NCI-H510A (cell line): ENCODE measurements at places on chromosomes 11 and 22.

DNA sequence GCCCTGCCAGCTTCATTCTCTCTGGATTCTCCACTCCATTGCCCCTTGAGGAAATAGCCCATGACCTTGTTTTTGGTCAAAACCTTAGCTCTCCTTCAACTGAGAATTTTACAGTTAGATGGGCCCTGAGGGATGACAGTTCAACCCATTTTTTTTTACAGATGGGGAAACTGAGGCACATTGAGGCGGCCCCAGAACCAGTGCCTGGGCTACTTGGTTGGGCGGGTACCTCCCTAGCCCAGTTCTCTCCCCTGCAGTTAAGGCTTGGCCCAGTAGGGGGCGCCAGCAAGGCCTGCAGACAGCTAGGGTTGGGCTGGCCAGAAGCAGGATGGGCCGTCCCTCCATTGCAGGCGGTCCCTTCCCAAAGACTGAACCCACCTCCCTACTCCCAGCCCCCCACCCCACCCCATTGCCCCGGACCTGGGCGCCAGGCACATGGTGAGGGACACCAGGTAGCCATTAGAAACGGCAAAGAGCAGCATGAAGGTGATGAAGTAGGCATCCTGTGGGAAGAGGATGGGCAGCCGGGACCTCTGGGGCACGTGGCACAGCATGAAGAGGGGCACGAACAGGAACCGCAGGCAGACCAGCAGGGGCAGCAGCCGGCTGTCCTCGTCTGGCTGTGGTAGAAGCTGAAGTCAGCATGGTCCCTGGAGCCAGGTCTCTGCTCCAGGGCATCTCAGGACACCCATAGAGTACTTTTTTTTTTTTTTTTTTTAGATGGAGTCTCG is 7.6 kb downstream of the SLC29A2 start:
- no peak for DNase-seq

DNA sequence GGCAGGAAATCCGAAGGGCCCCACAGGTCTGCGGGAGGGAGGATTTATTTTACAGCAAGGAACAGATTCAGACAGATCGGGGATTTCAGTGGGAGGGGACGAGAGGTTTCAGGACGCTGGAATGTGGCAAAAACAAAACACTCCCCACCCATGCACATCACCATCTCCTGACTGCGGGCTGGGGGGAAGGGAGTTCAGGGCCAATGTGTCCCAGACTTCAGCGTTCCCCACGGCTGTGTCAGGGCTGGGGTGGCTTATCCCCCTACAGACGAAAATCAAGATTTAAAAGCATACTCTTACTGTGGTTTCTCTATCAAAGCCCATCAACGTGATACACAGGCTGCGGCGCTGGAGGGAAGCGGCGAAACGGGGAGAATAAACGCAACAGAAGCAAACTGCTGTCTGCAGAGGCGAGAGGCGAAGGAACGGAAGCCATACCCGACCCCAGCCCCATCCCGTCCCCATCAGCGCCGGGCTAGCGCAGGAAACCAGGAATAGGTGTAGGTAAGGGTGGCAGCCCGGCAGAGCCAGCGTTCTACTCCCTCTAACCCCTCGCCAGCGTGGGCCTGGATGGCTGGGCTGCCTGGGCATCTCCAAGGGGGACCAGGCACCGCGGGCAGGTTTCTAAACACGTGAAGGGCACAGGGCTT is 2.7 kb downstream of the TENM4 start:
- DNase-seq = no peak

- DNase-seq = no peak
Measured at GRCh38 chr22:50014053-50014501, 1.5 kb upstream of the IL17REL start.

- DNase-seq = no peak
Measured at GRCh38 chr22:23856721-23857605, 712 bp upstream of the SLC2A11 start.

DNA sequence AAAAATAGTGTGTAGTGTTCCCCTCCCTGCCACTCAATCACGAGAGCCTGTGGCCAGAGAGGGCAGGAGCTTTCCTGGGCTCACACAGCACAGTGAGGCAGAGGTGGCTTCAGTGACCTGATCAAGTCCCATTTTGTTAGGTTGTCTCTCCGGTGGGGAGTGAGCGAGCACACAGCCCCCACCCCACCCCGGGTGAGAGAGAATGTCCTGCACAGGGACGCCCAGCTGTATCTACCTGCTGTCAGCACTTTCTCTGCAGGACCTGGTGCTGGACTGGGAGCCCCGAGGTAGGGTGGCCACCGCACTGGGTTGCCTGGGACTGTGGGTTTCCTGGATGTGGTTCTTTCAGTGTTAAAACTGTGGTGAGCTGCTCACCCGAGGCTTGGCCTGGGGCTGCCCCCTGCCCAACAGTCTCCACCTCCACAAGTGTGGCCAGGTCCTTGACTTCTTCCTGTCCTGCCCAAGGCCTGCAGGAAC is 6.1 kb downstream of the CAPN5 start:
- no peak for DNase-seq

GRCh38 chr11:125270711-125271110 is 106.2 kb downstream of the PKNOX2 start:
- DNase-seq = no peak

- DNase-seq = no peak
Measured at GRCh38 chr22:26949193-26949592, 291.8 kb downstream of the MIAT start.

- DNase-seq = no peak
Measured at GRCh38 chr11:123139206-123139605, 55.8 kb downstream of the CLMP start.

- DNase-seq = no peak
Measured at GRCh38 chr11:92623055-92623454, 346.4 kb upstream of the MTNR1B start.

DNA sequence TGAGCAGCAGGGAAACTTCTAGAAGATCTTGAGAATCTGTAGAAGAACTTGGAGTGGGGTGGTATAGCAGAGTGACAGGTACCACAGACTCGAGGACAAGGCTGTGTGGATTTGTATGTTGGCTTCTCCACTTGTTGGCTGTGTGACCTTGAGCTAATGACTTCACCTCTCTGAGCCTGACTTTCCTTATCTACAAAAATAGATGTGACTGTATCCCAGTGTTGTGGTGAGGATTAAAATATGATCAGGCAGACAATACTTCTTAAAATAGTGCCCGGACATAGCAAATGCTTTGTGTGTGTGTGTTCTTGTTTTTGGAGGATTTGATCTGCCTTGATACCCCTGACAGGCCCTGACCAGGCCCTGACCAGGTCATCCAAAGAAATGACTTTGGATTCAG is 40.8 kb downstream of the MYO18B start:
- DNase-seq = no peak

DNA sequence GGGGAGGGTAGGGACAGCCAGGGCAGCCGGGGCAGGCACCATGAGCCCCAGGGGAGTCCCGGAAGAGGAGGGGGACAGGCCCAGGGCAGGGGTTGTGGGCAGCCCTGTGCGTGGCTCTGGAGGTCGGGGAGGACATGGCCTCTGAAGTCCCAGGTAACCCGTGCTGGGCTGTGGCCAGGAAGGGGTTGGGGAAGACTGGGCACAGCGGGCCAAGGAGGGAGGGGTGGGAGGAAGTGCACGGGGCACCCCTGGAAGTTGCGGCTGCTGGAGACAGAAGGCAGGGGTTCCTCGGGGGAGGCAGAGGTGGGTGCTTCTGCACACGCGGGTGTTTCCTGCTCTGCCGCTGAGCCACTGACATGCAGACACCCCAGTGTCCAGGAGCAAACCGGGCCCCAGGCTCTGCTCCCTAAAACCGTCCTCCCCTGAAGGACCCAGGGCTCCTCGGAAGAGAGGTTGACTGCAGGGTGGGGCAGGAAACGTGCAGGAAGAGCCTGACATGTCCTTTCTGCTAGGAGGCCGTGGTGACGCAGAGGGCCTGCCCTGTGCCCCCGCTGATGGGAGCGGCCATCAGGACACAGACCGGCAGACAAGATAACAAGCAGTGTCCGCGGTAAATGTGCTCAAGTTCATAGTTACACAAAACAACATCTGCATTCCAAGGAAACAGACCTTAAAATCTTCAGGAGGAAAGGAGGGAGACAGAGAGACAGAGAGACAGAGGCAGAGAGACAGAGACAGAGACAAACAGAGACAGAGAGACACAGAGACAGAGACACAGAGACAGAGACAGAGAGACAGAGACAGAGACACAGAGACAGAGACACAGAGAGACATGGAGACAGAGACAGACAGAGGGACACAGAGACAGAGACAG is 5.7 kb downstream of the TNNI2 start:
- no peak for DNase-seq
